ENCODE measurements at places on chromosomes 12 and 14.

- peak; percentile 50 for DNase-seq
Observed at GRCh38 chr14:48748151-48748675, 838.0 kb downstream of the RPS29 start.

- DNase-seq = no peak
Observed at GRCh38 chr12:58882826-58883225, 37.5 kb downstream of the LRIG3 start.

GRCh38 chr14:53630336-53630735, 326.3 kb downstream of the BMP4 start:
- no peak for DNase-seq

DNA sequence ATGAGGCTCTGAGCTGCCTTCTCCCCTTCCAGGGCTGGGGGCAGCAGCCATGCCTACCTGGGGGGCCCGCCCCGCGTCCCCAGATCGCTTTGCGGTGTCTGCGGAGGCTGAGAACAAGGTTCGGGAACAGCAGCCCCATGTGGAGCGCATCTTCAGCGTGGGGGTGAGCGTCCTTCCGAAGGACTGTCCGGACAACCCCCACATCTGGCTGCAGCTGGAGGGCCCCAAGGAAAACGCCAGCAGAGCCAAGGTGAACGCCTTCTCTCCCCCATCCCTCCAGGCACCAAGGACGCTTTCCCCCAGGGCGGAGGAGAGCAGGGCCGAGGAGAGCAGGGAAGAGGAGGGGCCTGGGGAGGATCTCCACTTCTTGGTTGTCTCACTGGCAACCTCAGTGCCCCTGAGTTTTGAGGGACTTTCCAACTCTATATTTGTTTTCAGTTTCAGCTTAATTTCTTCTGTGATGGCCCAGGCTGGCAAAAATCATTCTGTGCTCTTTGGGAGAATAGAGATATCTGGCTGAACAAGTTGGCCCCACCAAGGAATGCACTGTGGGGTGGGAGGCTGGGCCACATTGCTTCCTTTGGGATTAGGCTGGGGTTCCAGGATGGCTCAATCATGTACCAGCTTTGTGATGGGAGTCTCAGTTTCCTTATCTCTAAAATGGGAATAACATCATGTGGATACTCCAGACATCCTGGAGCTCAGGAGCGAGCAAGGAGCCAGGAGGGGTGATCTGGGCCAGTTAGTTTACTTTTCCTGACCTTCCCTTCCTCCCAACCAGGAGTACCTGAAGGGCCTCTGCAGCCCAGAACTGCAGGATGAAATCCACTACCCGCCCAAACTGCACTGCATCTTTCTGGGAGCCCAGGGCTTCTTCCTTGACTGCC, 1.2 kb downstream of the KHNYN start:
- peak; percentile 46 for DNase-seq

DNA sequence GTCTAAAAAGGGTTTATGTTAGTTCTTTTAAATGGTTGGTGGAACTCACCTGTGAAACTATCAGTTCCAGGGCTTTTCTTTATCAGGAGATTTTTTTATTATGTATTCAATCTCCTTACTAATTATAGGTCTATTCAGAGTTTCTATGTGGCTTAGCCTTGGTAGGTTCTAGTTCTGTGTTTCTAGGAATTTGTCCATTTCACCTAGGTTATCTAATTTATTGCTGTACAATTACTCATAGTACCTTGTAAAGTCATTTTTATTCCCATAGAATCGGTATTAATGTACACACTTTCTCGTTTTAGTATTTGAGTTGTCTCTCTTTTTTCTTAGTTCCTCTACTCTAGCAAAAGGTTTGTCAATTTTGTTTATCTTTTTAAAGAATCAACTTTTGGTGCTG, 59.0 kb downstream of the BORCS5 start:
- DNase-seq = no peak

DNA sequence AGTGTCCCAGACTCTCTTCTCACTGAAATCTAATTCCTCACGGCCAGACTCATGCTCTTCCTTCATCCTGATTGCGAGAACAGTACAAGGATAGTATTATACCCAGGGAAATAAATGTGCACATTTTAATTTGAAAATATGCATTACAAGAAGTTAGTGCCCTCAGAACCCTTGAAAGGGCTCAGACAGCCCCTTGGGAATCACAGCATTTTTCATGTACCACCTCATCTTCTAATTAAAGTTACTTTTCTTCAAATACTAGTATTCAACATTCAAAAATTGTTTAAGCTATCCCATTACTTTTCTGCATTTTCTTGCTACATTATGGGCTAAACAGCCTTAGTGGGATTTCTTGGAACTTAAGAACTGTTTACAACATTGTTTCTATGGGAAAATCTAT, 1.7 kb upstream of the APPL2 start:
- no peak for DNase-seq

DNA sequence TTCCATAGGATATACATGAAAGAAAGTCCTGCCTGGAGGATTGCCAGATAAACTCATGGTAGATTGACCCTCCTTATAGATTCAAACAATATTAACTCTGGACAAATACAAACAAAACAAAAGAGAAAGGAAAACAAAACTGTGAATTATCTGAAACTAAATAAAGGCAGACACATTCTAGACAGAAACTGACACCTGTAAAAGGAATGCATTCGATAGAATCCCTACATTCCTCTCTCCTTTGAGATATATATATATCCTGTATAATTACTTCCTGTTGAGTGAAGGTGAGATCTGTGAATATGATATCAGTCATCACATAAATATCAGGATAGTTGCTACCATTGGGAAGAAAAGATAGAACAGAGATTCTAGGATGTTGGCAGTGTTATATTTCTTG, 948.4 kb upstream of the ATXN7L3B start:
- no peak for DNase-seq

- no peak for DNase-seq
Observed at GRCh38 chr14:78782551-78782950, 612.4 kb downstream of the NRXN3 start.

DNA sequence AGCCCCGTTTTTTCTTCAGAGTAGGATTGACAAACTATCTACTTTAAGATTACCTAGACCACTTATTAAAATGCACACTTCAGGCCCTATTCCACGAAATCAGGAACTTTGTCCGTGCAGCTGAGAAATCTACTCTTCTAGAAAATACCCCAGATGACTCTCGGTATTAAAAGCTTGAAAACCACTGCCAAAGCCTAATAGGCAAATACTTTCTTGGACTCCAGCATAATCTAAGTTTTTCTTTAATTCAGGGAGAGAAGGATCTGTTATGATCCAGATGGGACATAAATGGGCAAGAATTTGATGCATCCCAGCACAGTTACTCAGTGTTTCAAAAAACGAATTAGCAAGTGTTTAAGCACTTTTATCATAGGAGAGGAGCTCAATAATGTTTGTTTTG, 94.5 kb downstream of the TMX1 start:
- no peak for DNase-seq

- DNase-seq = no peak
Observed at GRCh38 chr14:82636426-82636825, 1102.8 kb upstream of the SEL1L start.

DNA sequence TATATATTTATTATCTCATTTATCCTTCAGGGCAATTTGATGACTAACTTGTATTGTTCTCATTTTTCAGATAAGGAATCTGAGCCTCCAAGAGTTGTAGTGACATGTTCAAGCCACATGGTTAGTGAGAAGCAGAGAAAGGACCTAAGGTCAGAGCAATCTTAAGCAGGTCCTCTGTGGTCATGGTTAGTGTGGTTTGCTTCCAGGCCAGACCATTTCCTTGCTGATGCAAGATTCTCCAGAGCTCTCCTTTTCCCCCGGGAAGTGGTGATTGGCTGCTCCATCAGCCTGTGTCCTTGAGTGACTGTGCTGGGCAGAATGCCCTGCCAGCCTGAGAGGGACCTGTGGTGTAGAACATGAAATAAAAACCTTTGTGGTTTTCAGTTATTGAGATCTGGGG, 141.3 kb downstream of the KTN1 start:
- DNase-seq = peak; percentile 81

DNA sequence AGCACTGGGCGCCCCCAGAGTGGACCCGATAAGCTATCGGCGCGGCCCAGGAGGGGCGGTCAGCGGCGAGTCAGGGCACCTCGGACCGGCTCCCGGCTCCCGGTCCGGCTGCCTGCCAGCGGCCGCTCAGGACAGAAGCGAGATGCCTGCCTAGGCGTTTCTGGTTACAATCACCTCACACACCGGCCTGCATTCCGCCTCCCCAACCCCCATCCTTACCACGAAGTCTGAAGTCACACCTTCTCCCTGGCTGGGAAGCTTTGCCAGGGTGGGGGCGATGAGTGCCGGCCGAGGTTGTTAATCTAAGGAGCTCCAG, 42.6 kb upstream of the TBX5 start:
- DNase-seq = peak; percentile 71

GRCh38 chr14:97306133-97306759, 509.1 kb downstream of the VRK1 start:
- DNase-seq = no peak

DNA sequence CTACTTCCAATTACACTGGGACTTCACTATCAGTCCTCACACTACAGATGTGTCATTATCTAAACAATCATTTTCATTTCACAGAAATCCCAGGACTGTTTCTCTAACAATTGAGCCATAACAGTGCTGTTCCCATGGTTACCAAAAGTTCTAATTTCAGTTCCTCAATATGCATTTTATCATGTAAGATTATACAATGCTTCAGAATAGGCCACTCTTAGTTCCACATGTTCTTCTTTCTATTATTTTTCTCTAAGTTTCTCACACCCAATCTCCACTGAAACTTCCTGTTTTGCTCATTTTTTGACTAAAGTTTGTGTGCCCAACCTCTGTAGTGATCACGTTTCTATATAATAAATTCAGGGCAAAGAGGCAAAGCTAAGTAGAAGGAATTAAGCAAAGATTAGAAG, 185.8 kb downstream of the DUSP6 start:
- DNase-seq = peak; percentile 25

DNA sequence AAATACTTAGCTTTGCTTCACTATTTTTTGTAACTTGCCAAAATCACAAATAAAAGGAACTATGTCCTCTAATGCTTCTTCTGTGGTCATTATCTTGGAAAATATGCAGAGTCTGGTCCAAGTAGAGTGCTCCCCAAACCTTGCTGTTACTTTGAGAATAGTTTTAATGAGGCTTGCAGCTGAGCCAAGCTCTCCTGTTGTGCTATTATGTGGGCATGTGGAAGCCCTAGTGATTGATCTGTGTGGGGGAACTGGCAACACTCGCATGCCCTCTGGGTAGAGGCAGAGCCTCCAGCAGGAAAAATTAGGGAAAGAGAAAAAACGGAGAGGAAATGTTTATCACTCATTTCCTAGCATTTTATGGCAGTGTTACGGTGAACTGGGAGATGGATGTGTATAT, 473.1 kb downstream of the EGLN3 start:
- no peak for DNase-seq

All from mesendoderm (in vitro differentiated cells).